ENCODE measurements at places on chromosomes 3 and 15.

GRCh38 chr3:47849699-47850563 is 47.0 kb downstream of the DHX30 start:
- peak; percentile 43 for DNase-seq

- peak; percentile 69 for DNase-seq
Measured at GRCh38 chr15:58957101-58957973, 23.9 kb upstream of the SLTM start.

- no peak for DNase-seq
Measured at GRCh38 chr3:114860531-114860930, 286.6 kb downstream of the ZBTB20 start.

GRCh38 chr3:154970797-154971196 is 109.3 kb upstream of the MME start:
- peak; percentile 92 for DNase-seq

DNA sequence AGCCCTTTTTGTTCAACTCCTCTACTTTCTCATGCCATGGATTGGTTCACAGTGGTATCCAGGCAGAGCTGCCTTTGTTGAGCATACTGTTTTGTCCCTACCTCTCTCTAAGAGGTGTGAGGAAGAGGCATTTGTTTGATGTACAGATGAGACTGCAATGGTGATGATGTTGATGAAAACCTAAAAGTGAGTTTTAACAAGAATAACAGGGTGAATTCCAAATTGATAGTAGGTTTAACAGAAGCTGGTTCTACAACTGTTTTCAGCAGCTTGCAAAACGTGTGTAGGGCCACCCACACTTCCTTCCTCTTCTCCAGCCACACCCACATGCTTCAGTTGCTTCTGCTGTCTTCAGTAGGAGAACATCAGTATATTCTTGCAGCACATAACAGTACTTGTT is 10.2 kb downstream of the SNRK start:
- no peak for DNase-seq

DNA sequence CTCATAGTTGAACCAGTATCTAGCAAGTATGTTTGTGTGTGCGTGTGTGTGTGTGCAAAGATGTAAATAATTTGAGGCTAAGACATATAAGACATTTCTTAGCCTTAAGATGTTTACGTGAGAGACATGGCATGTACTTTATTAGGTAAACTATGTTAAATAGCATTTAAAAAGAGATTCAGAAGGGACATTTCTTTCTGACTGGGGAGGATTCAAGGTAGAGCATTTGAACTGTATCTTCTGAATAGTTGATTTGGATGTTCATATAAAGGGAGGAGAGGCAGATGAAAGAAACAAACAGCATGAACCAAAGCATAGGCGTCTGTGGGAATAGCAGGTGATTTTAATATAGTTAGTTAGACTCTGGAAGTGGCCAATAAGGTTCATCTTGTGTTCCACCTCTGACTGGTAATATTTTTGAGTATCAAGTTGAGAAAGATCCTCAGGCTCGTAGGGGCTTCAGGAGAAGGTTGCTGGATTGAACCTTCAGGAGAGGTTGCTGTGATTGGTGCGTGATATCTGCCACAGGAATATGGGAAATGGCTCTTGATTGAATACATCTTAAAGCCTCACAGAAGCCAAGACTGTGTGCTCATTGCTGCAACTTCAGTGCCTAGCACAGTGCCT is 12.6 kb downstream of the NFKBIZ start:
- DNase-seq, result no peak

GRCh38 chr15:70950953-70951352 is 58.3 kb downstream of the LRRC49 start:
- DNase-seq, result no peak

- DNase-seq, result no peak
Measured at GRCh38 chr3:171358881-171359198, 101.4 kb downstream of the TNIK start.

DNA sequence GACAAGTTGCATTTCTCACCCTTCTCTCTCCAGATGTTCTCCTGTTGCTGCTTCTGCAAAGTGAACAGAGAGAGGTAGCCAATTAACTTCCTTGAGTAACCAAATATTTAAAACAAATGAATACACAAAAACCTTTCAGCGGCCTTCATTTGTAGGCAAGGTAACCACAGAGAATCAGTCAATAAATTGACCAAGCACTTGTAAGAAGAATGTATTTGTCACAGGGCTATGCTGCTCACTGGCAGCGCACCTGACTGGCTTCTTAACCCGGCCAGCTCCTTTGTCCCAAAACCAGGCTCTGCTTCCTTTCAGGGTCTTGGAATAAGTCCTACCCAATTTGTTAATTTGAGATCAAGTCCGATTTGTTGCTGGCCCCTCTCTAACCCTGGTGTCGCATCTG is 43.5 kb upstream of the STXBP5L start:
- DNase-seq, result no peak

DNA sequence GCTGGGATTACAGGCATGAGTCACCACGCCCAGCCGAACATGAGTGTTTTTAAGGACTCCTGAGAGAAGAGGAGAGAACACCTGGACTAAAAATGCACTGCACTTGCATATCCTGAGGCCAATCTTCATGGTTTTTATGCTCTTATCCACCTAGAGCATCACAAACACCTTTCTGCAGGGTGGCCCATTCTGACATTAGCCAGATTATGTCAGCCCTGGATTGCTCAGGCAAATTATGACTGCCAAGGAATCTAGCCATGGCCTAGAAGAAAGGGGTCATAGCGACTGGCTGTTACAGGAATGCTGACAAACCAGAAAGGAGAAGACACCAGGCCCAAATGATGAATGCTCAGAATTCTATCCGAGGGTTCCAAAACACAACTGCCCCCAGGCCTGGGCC is 40.9 kb upstream of the HERC1 start:
- no peak for DNase-seq

DNA sequence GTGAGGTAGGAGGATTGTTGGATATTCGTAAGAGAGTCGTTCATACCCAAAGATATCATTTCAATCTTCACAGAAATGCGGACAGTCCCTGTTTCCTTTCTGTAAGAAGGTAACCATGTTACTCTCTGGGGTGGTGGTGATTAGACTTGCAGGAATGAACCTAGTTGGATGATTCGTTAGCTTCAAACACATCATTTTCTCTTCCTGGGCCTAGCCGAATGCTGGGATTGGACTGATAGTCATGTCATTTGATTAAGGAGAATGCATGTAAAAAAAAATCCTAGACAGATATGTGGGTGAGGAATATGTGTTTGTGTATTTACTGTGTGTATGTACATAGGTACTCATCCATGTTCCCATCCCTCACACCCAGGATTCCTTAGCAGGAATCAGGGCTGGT is 12.4 kb downstream of the SLCO3A1 start:
- DNase-seq, result peak; percentile 51

- DNase-seq, result no peak
Measured at GRCh38 chr3:119659606-119660291, 640 bp downstream of the POPDC2 start.

DNA sequence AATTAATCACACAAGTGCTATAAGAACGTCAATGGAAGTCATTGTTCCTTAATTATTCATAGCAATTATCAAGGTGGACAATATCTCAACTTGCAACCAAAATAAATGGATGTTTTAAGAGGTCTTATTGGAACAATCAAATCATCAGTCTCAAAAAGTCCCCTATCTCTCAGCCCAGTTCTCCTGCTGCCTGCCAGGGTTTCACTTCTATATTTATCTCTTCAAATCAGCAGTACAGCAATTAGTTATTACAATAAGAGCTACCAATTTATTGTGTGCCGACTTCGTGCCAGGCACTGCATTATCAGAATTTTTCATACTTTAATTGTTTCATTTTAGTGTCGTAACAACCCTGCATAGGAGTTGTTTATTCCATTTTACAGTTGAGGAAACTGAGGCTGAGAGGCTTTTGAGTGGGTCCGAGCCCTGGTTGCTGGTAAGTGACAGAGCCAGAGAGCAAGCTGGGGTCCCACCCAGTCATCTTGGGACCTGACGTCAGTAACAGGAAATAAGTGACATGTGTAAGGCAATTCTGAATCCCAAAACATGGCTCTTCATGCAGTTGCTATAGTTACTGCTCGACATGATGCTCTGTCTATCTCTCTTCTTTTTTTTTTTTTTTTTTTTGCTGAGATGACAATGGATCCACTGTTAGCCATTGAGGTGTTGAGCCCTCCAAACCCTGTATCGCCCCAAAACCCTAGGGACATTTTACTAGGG is 8.8 kb upstream of the KCTD6 start:
- DNase-seq, result no peak

Measured in fibroblast of skin of right biceps (primary cell).